ENCODE measurements at places on chromosomes 2 and 18. TPM values are rescaled to one million over a fixed set of nuclear protein-coding genes. Genes with fewer than 3 reads are reported as not detected.

DNA sequence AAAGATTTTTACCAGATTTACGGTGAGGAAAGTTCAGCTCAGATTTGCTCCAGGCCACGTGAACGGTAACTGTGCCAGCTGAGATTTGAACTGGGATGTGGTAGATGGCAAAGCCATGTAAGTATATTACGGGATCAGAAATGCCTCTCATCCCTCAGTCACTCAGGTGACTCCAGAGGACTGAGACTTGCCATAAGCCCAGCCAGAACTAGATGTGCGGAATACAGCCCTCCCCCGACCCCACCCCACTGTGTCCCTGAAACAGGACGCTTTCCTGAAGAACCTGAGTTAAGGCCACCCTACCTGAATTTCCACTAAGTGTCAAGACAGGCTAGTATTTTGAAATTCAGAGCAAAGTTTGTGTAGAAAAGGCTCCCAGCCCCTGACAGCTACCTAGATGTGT, 1.3 kb upstream of the FHL2 start:
- no peak for DNase-seq

GRCh38 chr2:3532941-3533340, 13.6 kb upstream of the ADI1 start:
- DNase-seq = no peak

DNA sequence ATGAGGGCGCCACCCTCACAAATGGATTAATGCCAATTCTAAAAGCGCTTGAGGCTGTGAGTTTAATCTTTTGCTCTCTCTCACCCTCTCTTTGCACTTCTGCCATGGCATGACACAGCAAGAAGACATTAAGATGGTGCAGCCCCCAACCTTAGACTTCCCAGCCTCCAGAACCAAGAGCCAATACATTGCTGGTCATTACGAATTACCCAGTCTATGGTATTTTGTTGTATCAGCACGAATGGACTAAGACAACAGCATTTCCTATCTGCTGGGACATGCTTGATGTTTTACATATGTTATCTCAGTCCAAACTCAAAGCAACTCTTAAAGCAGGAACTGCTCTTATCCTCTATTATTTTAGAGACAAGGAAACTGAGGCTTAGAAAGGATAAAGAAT, 222.9 kb downstream of the STK39 start:
- DNase-seq = no peak

DNA sequence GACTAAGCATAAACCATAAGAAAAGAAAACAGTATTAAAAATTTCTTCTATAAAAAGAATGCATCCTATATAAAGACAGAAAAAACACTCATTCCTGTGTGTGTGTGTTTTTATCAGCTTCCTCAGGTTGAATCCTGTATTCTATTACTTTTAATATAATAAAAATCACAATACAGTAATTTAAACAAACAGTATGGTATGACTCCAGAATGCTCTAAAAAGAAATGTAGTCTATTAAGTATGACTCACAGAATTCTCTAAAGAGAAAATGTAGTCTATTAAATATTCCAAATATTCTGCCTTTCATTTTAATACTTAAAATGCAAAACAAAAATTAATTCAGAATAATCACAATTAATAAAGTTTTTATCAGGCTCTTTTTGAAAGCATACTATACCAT, 19.8 kb downstream of the CCDC88A start:
- no peak for DNase-seq

- DNase-seq = no peak
These were observed 205.6 kb downstream of the FAM210A start for GRCh38 chr18:13520741-13521140.

Gene ALPG
- total RNA-seq = not detected

Gene EML6
- 0.16 TPM for total RNA-seq

Gene BCL2
- 7.4 TPM for total RNA-seq

DNA sequence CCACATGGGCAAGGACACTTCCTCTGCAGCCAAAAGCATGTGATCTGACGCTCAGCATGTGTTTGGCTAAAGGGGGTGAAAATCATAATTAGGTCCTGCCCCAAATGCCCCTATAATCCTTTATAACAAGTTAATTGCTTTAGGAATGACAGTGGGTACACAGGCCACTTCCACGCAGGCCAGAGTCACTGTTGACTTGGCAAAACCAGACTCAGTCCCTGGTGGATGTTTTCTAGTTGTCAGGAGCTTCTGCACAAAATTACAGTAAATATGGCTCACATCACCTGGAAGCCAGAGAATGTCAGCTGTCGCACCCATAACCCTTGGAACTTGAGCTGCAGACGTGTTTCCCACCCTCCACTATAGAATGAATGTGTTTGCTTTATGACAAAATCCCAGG, 13.3 kb upstream of the PXDN start:
- DNase-seq = no peak

Gene ANKRD12
- 44.1 TPM for total RNA-seq

DNA sequence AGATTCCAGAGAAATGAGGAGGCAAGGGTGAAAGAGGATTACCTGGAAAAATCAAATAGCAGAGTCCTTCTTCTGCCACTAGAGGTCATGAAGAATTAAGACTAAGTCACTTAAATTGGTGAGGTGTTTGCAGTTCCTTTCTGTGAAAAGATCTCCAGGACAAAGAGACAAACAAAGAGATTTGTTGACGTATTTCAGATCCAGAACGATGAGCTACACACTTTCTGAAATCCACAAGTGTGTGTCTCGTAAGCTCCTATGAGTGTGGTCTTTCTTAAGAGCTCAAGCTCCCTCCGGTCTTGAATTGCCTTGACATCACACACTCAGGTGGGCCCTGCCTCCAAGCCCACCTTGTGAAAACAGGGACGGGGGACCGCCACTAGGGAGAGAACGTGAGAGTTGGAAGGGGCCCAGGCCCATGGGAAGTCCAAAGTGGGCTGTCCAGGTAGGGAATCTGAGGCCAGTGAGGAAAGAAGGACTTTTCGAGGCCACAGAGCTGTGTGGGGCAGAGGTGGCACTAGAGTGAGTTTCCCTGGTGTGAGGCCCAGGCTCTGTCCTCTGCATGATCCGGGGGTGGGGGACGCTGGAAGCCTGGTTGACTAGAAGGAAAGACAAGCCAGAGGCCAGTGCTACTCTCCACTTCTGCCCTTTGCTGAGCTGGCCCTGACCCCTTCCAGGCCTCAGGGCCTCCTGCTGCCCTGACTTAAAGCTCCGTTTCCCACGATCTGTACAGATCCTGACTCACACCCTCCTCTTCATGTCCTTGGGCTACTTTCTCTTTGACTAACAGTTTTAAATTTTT, 168.1 kb upstream of the NCK2 start:
- no peak for DNase-seq

GRCh38 chr2:66251573-66251972, 183.4 kb upstream of the MEIS1 start:
- no peak for DNase-seq

Gene KLHL41
- 159 TPM for total RNA-seq

Gene MDH1B
- 0.68 TPM for total RNA-seq

DNA sequence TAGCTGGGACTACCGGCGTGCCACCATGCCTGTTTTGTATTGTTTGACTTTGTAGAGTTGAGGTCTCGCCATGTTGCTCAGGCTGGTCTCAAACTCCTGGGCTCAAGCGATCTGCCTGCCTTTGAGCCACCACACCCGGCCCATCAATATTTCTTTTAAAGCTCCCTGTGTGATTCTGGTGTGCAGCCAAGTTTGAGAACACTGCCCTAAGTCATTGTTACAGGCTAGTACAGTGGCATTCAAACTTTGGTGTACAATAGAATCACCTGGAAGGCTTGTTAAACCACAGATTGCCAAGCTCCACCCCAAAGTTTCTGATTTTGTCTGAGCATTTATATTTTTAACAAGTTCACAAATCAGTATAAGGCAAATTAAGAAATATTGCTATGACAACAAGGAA, 99.9 kb downstream of the RBBP8 start:
- no peak for DNase-seq

Gene TCF23
- 0.16 TPM for total RNA-seq

DNA sequence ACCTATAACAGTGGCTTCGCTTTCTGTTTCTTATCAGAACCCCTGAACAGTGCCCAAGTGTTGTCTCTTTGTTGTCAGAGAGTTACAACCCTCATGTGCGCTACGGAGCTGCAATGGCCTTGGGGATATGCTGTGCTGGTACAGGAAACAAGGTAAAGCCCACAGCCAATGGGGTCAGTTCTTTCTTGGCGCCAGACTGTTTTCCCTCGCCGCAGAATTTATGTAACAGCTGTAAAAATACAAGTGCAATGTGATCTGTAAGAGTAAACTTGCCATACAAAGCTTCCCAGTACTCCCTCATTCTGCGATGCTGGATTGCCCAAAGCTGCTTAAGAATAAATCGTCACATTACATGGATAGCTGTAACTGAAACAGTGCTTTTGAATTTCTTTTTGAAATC, 13.9 kb upstream of the HTR2B start:
- DNase-seq = no peak

- DNase-seq = no peak
These were observed 12.5 kb upstream of the COLEC12 start for GRCh38 chr18:512957-513356.

GRCh38 chr18:47781561-47781960, 148.9 kb downstream of the SMAD2 start:
- DNase-seq = no peak

Gene ADCYAP1
- not detected for total RNA-seq

GRCh38 chr18:23126376-23127056, 8.8 kb upstream of the CABLES1 start:
- no peak for DNase-seq

GRCh38 chr2:105515581-105516415, 116.9 kb upstream of the FHL2 start:
- DNase-seq = peak; percentile 87

Gene DCDC2C
- total RNA-seq = not detected

DNA sequence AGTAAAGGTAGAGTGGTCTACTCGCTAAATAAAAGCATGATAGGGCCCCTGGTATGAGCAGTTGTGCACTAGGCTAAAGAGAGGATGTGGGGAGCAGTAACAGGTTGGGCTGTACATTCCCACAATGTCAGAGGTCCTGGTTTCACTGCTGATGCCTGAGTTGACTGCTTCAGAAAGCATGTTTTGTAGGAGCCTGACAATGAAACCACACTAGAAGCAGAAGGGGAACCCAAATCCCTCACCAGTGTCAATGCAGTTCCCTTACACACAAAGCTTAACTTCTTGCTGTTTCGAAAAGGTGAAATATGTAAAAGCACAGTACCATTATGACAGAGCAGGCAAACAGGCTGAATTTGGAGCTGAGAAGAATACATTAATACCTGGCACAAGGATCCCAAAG, 291.7 kb upstream of the KYNU start:
- DNase-seq = no peak

Gene HDLBP
- total RNA-seq = 393 TPM

DNA sequence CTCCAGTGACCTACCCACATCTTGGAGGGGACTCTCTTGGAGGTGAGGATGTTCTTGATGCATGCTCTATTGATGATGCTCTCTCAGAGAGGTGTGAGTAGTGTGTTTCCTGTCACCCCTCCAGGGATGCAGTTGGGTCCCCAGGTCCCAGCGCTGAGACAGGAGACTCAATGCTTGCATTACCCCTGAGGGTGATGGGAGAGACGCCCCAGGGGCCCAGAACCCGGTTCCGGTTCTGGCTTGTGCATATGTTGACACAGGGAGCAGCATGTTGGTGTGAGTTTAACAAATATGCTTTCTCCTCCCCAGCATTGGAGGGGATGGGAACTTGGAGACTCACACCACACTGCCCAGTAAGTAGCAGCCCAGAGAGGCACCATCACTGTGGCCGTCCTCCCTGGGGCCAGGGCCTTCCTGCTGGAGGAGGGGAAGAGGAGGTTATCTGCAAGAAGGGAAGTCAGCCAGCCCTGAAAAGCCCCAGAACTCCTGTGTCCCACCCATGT, 124.5 kb downstream of the PLB1 start:
- no peak for DNase-seq

Gene UGT1A5
- not detected for total RNA-seq

Gene BMP10
- total RNA-seq = 0.35 TPM

DNA sequence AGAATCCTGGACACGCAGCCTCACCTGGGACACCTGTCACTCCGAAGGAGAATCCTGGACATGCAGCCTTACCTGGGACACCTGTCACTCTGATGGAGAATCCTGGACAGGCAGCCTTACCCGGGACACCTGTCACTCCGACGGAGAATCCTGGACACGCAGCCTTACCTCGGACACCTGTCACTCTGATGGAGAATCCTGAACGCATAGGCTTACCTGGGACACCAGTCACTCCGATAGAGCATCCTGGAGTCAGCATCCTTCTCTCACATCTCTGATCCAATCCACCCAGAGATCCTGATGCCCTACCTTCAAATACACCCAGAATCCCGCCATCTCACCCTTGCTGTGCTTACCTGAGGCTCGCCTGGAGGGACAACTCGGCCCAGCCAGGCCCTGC, 154.9 kb downstream of the NDUFA10 start:
- no peak for DNase-seq

- no peak for DNase-seq
These were observed 18.3 kb downstream of the TRIB2 start for GRCh38 chr2:12734914-12735654.

DNA sequence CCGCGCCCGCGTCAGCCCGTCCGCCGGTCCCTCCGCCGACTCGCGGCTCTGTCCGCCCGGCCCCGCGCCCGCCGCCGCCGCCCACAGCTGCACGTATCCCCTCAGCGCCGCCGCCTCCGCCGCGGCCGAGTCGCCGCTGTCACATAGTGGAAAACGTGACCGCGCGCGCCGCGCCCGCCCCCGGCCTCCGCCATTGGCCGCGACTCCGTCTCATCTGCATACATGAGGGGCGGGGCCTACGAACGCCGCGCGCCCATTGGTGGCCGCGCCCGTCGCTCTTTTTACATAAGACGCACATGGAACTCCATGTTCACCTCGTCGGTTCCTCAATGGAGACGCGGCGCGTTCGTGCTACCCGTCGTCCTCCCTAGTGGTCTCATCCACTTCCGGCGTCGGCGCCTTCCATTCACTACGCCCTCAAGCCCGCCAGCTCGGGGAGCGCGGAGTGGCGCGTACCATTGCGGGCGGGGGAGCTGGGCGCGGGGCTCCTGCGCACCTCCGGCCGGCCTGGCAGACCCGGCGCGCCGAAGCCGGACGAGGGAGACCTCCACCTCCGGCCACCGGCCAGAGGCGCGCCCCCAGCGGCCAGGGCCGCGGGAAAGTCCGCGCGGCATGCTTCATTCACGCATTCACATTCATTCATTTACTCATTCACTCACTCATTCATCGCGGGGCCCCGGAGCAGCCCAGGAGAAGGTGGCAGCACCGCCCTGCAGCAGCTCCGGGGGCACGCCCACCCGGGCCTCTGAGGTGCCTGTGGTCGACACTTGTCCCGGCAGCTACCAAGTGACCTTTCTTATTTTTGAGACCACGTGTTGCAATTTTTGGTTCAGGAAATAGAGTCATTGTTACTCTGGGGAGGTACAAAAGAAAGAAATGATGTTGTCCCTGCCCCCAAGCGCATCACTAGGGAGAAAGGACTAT, 502 bp upstream of the PER2 start:
- DNase-seq = peak; percentile 99

DNA sequence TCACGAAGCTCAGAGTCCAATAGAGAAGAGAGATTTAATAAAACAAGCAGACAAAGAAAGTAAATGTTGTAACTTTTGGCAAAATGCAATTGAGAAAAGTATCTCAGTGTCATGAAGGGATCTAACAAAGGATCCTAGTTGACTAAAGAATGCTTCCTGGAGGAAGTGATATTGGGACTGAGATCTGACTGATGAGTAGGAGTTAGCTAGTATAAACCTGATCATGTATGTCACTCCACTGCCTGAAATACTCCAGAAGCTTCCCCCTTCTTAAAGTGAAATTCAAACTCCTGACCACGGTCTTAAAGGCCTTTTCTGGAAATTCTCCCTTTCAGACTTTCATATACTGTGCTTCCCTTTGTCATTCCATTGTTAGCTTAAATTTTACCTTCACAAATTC, 1102.4 kb upstream of the ZEB2 start:
- DNase-seq = no peak

- no peak for DNase-seq
These were observed 41.1 kb downstream of the UPP2 start for GRCh38 chr2:158142568-158143332.
